Tibial artery (tissue), 4 donors: ENCODE measurements at places on chromosomes 7 and 10.

DNA sequence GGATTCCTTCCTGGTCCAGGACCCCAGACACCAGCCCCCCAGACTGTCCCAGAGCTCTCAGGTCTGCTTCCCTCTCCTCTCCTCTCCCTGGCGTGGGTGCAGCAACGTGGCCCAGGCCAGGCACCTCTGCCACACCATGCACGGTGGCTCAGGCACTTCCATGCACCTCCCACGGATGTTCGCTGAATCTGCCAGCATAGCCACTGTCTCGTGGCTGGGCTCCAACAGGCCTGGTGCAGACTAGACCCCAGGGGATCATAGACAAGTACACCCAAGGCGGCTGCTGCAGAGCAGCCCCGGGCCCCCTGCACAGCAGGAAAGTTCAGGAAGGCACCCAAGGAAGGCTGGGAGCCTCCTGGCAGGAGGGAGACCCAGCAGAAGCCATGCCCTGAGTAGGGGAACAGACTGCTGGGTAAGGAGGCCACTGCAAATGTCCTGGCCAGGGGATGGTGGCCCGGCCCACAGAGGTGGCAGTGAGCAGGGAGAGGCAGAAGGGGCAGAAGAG, 4.4 kb downstream of the RASGEF1A start:
- no peak for DNase-seq

DNA sequence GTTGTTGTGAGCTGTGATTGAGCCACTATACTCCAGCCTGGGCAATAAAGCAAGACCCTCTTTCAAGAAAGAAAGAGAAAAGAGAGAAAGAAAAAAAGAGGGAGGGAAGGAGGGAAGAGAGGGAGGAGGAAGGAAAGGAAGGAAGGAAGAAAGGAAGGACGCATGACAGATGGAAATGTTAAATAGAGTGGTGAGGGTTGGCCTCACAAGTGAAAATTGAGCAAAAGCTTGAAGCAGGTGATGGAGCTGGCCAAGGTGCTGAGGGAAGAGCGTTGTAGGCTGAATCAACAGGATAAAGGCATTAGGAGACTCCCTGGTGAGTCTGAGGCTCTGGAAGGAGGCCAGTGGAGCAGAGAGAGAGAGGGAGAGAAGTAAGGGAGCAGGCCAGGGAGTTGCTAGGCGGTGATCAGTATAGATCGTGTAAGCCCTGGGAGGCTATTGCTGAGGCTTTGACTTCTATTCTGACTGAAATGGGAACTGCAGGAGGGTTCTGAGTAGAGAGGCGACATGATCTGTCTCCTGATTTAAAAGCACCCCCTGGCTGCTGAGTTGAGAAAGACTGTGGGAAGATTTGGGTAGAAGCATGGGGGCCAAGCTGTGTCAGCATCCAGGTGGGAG, 26.5 kb upstream of the TMEM248 start:
- no peak for DNase-seq

DNA sequence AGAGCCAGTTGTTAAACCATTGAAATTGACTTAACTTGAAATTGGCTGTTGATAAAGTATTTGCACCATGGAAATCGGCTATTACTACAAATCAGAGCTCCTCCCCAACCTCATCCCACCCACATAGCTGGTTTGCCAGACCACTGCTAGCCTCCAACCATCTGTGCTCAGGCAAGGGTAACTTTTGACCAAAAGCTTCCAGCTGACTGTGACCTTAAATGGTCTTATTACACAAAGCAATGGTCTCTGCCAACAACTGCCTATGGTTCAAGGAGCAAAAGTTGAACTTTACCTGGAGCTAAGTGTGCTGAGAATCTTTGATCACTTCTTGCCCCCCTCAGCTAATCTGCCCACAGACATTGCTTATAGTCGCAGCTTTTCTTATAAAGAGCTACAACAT, 48.5 kb upstream of the ADRB1 start:
- no peak for DNase-seq

DNA sequence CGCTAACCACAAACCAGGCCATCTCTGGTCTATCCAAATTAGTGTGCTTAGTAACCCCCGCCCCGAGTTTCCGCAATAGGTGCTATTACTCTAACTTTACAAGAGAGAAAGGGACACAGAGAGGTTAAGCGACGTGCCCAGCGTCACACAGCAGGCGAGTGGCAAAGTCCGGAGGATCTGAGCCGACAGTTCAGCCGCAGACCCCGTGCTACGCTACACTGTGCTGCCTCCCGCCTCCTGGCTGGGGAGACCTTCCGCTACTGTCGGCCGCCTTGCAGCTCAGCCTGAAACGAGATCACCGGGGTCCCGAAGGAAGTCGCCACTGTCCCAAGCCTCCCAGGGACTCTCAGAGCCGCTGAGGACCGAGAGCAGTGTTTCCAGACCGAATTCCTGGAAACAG, 799 bp downstream of the INTS1 start:
- no peak for DNase-seq
